ENCODE measurements at places on chromosomes 2 and 18. TPM values are rescaled to one million over a fixed set of nuclear protein-coding genes. Genes with fewer than 3 reads are reported as not detected.

- DNase-seq, result no peak
Observed at GRCh38 chr2:234957834-234958135, 6.0 kb downstream of the SH3BP4 start.

GRCh38 chr2:195759877-195760276, 102.9 kb downstream of the SLC39A10 start:
- DNase-seq, result no peak

DNA sequence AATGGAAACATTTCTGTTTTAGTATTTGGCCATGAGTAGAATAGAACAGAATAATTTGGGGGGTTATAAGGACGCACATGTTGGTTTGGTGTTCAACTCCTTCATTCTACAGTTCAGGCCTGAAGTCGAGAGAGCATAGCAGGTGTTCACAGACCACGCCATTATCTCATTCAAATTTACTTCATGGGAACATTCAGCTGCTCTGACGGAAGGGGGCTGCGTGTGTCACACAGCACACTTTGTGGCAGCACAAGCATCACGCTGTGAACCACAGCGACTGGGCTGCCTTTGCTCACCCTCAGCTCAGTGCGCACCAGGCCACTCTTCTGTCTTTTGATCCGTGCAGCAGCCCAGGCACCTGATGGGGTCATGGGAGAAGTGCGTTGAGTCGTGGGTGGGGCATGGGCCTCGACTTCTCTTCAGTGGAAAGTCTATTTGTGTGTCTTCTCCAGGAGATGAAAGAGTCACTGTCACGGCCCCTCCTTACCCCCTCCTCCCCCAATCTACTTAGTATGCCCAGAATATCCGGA, 348.6 kb upstream of the SALL3 start:
- DNase-seq, result no peak

DNA sequence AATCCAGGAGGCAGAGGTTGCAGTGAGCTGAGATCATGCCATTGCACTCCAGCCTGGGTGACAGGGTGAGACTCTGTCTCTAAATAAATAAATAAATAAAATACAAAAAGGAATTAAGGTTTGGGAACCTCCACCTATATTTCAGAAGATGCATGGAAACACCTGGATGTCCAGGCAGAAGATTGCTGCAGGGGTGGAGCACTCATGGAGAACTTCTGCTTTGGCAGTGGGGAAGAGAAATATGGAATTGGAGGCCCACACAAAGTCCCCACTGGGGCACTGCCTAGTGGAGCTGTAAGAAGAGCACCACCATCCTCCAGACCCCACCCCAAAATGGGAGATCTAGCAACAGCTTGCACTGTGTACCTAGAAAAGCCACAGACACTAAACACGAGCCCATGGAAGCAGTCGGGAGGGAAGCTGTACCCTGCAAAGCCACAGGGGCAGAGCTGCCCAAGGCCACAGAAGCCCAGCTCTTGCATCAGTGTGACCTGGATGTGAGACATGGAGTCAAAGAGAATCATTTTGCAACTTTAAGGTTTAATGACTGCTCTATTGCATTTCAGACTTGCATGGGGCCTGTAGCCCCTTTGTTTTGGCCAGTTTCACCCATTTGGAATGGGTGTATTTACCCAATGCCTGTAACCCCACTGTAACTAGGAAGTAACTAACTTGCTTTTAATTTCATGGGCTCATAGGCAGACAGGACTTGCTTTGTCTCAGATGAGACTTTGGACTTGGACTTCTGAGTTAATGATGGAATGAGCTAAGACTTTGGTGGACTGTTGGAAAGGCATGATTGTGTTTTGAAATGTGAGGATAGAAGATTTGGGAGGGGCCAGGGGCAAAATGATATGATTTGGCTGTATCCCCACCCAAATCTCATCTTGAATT, 265.3 kb downstream of the ZEB2 start:
- no peak for DNase-seq

GRCh38 chr2:202040079-202040844, 6.6 kb downstream of the FZD7 start:
- no peak for DNase-seq

GNAL gene
- 40.9 TPM for total RNA-seq

- no peak for DNase-seq
Observed at GRCh38 chr2:88258208-88258607, 88.1 kb downstream of the THNSL2 start.

TUBA3D gene
- not detected for total RNA-seq

- no peak for DNase-seq
Observed at GRCh38 chr2:13652531-13653313, 936.0 kb downstream of the TRIB2 start.

TSPYL6 gene
- total RNA-seq, result 0.18 TPM

DNA sequence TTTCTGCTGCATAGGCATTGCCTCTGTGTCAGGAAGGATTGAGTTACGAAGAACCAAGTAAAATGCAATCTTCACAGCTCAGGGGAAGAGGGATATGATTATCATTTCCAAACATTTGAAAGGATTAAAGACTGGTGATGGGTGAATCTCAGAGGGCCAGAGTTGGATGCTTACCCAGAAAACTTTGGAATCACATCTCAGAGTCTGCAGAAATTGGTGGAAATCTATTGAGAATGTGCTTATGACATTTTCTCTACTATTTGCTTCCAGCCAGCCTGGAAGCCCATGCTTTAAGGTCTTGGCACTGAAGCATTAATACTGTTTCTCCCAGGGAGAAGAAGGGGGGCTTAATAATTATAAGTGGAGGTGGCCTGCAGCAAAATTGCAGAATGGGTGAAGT, 1301.4 kb upstream of the PIK3C3 start:
- DNase-seq, result no peak

IRS1 gene
- total RNA-seq, result 12.2 TPM

DNA sequence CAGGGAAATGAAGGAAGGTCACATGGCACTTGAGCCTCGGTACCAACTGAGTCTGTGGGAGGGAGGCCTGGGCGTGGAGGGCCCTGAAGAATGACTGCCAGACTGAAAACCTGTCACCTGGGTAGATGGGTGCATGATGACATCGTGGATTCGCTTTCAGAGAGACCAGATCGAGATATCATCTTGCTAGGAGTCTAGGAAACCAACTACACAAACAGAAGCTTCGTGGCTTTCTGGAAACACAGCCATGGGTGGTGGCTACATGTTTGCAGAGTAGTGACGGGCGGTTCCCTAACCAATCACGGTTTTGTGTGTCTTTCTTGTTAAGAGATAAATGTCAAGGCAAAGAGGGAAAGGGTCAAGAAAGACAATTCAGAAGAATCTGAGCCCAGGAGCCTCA, 155.0 kb downstream of the EIPR1 start:
- DNase-seq, result no peak

UPP2 gene
- 0.27 TPM for total RNA-seq

DSEL gene
- 32.8 TPM for total RNA-seq

DNA sequence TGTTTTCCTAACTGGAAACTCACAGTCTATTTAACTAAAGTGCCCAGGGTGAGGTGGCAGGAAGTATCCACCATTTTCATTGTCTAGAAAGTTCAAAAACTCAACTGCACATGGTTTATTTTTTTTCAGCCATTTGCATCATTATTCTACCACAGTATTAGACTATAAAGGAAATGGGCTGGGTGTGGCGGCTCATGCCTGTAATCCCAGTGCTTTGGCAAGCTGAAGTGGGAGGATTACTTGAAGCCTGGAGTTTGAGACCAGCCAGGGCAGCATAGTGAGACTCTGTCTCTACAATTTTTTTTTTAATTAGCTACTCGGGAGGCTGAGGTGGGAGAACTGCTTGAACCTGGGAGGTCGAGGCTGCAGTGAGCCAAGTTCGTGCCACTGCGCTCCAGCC, 213.8 kb downstream of the MYO3B start:
- DNase-seq, result no peak

- no peak for DNase-seq
Observed at GRCh38 chr2:157934684-157935377, 58.7 kb upstream of the ACVR1 start.

- DNase-seq, result no peak
Observed at GRCh38 chr2:53473236-53473635, 294.4 kb upstream of the CHAC2 start.

- DNase-seq, result no peak
Observed at GRCh38 chr18:73835656-73836364, 311.8 kb downstream of the FBXO15 start.

DNA sequence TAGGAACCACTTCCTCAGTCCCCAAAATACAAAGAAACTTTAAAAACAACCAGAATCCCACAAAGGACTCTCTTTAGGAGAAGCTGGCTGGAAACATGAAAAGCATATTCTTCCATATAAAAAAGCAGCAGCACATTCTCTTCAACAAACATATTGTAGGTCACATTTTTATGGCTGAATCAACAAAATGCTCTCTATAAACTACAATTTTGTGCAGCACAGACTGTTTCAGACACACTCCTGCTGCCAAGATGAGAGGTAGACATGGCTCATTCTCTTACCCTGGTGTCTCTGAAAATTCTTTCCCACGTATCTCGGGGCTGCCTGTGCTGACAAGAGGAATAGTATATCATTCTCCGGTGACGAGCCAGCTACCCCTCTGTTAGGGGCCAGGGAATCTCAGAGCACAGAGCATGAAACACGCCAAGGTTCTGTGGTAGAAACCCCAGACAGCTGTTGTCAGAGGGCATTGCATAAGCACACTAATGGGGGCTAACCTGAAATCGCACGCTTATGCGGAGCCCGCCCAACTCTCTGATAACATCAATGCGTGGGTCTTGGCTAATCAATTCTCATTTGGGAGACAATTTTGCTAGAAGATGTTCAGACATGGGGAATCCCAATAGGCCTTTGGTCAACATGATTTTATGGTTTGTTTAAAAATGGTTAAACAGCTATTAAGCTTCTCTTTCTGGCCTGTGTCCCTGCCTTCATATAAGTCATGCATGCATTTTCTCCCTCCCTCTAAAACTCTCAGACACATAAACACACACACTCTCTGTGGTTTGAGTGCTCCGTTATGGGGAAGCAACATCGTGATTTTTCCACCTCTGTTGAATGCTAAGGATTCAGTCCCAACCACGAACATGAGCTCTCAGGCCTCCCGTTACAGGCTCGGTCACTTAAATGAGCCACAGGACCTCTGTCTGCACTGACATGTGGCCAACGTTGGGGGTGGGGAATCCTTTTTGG, 177.5 kb downstream of the INO80D start:
- DNase-seq, result no peak

HRH4 gene
- 0.18 TPM for total RNA-seq

DNA sequence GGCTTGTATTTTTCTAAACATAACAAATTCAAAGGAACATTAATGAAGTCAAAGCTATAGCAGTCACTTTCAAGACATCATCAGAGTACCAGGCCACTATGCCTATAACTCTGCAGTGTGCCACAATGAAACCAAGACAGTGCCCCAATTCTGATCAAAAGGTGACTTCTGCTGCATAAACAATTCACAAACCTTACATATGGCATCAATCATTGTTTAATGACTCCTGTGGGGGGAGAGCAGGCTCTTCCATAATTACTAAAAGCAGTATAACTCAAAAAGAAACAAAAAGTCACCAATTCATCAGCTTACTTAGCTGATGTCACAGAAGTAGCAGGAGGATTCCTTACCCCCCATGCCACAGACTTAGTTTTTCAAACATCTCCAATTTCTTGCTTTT, 15.5 kb downstream of the LPIN2 start:
- DNase-seq, result no peak

DNA sequence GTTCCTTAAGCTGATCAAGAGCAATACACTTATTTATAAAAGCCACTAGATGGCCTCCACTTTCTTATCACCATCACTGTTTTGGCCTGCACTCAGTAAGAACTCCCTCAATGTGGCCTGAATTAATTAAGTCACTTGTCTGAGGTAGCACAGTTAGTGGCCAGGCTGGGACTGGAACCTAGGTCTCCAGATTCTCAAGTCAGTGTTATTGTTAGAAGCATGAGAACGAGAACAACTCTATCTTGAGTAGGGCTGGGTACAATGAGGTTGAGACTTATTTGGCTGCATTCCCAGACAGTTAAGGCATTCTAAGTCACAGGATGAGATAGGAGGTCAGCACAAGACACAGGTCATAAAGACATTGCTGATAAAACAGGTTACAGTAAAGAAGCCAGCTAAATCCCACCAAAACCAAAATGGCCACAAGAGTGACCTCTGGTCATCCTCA, 115.8 kb downstream of the SS18 start:
- DNase-seq, result no peak

DNA sequence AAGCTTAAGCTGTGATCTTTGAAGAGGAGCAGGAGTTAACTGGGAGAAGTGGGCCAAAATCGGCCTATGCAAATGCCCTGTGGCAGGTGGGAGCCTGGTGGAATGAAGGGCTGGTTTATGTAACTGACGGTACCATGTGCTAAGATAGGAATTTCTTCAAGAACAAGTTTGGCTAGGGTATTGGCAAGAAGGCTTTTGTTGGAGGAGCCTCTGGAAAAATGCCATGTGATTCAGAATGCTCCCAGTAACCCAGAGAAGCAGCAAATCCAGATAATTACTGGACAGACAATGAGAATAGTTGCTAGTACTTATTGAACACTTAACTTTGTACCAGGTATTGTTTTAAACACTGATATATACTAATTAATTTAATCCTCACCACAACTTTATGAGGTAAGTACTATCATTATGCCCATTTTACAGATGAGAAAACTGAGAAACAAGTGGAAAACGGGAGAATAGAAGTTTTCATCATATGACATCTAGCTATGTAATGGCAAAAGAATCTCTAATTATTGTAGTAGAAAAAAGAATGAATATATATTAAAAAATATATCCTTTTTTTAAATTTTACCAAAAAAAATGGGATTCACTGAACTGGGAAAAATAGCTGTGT, 9.1 kb upstream of the FAM124B start:
- DNase-seq, result no peak

DNA sequence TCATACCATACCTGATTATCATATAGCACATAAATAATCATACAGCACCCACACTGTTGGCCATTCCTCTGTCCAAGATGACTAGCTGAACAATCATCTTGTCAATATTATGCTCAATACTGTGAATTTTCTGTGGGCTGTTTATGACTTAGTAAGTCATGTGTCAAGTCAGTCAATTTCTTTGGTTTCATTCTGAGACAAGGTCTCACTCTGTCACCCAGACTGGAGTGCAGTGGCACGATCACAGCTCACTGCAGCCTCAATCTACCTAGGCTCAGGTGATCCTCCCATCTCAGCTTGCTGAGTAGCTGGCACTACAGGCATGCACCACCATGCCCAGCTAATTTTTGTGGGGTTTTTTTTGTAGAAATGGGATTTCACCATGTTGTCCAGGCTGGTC, 5.7 kb downstream of the MCM6 start:
- DNase-seq, result no peak

POTEJ gene
- 0.45 TPM for total RNA-seq

EVX2 gene
- total RNA-seq, result 0.73 TPM

REG1B gene
- not detected for total RNA-seq

GRCh38 chr18:11767935-11768334, 78.9 kb downstream of the GNAL start:
- no peak for DNase-seq

All from cerebellum (tissue), 4 donors.